ENCODE measurements at places on chromosomes 2 and 18.

GRCh38 chr2:30325600-30326328, 94.4 kb downstream of the LBH start:
- DNase-seq, result no peak

GRCh38 chr2:225995796-225996461, 596.4 kb downstream of the NYAP2 start:
- no peak for DNase-seq

DNA sequence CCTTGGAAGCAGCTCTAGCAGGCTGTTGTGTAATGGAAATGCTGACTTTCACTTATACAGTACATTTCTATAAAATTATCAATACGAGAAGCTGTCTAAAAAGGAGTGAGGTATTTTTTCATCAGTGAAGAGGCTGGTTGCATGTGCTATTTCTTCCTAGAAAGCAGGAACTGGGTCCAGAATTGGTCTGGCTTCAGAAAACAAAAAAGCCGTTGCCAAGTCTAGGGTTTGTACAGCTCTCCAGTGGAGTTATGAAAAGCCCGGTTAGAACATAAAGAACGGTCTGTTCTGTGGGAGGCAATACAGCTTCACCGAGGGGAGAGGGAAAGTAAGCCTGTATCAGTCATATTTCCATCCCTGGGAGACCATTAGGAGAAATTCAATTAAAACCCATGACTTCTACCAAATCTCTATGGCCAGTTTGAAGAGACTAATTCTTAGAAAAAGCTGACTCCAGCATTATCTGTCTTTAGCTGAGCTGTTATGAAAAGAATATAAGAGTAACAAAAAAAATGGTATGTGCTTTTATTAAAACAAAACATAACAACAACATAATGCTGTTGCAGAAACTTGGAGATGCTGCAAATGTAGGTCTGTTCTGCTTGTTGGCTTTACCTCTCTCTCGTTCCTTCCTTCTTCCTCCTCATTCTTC, 217.0 kb downstream of the CMPK2 start:
- no peak for DNase-seq

GRCh38 chr2:72104821-72105588, 42.7 kb downstream of the CYP26B1 start:
- DNase-seq, result no peak

- DNase-seq, result no peak
These were observed 449 bp upstream of the ATRAID start for GRCh38 chr2:27211241-27211942.
